ENCODE measurements at places on chromosomes 11 and 22. TPM values are rescaled to one million over a fixed set of nuclear protein-coding genes. Genes with fewer than 3 reads are reported as not detected.

DNA sequence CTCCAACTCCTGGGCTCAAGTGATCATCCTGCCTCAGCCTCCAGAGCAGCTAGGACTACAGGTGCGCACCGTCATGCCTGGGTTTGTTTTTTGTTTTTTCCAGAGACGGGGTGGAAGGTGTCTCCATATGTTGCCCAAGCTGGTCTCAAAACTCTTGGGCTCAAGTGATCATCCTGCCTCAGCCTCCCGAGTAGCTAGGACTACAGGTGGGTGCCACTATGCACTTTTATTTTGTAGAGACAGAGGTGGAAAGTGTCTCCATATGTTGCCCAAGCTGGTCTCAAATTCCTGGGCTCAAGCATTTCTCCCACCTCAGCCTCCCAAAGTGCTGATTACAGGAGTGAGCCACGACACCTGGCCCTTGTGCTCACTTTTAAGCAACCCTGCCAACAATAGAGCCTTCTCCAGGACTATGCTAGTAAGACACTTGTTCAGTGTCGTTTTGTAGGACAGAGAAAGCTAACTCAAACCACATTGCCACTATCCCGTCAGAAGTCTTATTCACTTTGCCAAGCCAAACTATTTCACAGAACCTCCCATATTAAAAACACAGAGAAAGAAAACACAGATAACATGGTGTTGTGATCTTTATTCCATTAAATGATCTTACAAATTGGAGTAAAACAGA lies 9.4 kb upstream of the PLAAT3 start:
- DNase-seq = no peak

- no peak for DNase-seq
Measured at GRCh38 chr22:20803696-20804324, 29.9 kb downstream of the SERPIND1 start.

DNA sequence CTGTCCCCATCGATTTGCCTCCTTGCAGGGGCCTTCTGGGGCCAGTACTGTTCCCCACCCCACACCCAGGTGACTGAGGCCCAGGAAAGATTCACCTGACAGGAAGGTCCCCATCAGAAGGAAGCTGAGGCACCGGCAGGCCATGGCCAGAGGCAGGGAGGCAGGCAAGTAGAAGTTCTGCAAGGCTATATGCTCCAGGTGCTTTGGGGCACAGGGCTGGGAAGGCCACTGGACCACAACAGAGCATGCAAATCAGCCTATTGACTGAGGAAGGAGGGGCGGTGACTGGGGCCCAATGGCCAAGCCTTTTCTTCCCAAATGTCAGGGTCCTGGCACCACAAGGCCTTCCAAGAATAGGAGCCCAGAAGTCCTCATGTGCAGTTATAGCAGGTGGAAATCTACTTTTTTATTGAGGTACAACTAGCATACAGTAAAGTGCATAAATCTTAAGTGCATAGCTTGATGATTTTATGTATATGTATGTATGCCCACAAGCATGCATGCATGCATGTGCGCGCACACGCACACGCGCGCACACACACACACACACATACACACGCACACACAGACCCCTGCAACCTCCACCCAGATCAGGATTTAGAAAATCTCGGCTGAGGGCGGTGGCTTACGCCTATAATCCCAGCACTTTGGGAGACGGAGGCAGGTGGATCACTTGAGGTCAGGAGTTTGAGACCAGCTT lies at the start of gene VPREB3:
TSS of gene VPREB3 (minus strand) at position 206 of the 700 bp plus-strand sequence. CDS start at position 144, 62 bp downstream.
- no peak for DNase-seq

DNA sequence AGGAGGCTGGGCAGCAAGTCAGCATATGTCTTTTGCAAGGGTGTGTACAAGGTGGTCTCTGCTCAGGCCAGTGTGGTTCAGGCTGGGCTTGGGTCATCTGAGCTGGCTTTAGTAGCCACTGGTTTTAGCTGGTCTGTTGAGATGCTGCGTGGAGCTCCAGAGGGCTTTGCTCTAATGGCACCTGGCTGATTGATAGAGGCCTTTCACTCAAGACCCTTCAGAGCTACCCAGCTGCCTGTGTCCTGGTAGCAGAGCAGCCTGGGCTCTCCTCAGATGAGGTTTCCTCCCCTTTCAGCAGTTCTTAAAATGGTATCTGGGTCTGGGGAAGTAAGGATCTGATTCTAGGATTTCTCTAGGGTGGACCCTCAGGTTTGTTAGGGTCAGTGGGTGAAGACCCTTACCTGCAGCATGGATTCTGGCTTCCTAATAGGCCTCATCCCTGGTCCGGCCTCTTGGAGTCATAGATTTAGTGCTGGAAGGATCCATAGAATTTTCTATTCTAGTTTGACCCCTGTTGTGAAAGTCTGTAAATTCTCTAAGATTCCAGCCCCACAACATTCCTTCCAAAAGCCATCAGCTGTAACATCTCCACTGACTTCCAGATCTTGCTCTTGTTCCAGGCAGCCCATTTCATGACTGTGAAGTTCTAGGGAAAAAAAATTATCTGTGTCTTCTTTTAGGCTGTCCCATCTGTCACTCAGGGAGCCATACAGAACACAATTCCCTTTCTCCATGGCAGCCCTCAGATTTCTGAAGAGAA lies 190.2 kb upstream of the ZBED5 start:
- DNase-seq = no peak

DNA sequence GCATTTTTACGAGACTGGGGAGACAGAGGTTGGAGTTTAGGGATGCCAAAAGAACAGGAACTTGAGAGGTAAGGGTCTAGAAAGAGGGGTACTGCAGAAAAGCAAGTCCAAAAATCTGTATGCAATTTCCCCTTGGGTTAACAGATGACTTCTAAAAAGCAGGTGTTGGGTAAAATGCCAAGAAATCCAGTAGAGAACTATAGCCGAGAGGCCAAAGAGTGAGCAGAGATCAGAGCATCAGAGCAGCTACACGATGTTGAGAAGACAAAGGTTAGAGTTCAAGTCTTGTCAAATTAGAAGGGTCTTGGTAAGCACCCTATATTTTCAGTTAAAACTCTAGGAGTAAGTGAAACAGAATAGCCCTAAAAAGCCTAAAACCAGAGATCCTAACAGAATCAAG lies 145.2 kb downstream of the FCHSD2 start:
- DNase-seq = no peak

GRCh38 chr22:25698978-25699377 lies 43.0 kb upstream of the MYO18B start:
- no peak for DNase-seq

- DNase-seq = no peak
Measured at GRCh38 chr11:77096591-77097019, 6.0 kb upstream of the OMP start.

GRCh38 chr11:42595876-42596275 lies 715.9 kb upstream of the API5 start:
- DNase-seq = no peak

DNA sequence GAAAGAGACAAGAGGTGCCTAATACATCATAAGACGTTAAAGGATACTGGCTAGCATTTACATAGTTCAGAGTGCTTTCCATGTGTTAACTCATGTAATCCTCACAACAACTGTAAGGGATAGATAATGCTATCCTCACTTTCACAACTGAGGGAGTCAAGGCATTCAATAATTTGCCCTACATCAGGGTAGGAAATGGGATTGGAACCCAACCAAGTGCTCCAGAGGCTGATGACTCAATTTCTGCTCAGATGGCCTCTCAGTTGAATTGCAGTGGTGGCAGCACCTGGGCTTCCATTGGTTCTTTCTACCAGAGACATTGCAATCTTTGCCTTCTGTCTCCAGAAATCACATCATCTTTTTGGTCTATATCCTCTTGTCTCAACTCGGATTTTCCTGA lies 232.9 kb downstream of the ETS1 start:
- no peak for DNase-seq

- no peak for DNase-seq
Measured at GRCh38 chr22:17117890-17118289, 3.3 kb downstream of the TMEM121B start.

DNA sequence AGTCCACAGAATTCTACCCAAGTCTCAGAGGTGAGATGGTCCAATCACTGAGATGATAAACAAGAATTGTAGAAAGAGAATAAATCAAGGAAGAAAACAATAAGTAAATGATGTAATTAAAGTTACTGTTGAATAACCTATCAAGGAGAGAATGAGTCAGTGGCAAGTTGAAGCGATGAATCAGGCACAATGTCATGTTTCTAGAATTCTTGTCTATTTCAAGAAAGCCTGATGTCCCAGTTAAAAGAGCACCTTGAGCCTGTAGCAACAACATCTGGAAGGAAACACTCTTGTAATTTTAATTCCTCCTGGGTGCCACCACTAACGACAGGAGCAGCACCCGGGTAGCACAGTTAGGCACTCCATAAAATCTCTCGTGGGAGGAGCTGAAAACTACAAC lies 67.9 kb upstream of the SLC35C1 start:
- no peak for DNase-seq

DNA sequence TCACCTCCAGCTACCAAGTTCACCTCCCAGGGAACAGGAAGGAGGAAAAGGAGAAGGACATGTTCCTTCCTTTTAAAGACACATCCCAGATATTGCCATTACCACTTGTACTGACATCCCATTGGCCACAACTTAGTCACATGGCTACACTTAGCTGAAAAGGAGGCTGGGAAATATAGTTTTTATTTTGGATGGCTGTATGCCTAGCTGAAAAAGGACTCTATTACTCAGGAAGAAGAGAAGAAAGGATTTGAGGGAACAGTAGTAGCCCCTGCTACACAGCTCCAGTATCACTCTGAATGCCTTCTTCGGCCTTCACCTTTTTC lies 2.1 kb upstream of the APOA5 start:
- no peak for DNase-seq

DNA sequence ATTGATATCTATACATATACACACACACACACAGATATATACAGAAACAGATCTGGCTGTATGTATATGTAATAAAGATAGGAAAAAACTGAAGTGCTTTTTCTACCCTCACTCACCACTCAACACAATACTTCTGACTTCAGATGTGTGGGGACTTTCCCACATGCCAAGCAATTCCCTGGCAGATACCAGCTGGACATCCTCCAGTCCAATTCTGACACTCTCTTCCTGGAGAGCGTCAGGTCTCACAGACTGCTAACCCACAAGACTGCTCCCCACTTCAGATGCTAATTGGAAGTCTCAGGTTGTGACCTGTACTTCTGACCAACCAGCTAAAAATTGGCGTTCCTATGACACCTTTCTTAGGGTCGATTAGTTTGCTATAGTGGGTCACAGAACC lies 140.6 kb downstream of the ATG16L2 start:
- DNase-seq = no peak

GRCh38 chr11:70230840-70231710 lies 28.0 kb downstream of the FADD start:
- no peak for DNase-seq

- DNase-seq = no peak
Measured at GRCh38 chr11:87722756-87723565, 452.3 kb downstream of the RAB38 start.

GRCh38 chr22:40001106-40001505 lies 6.4 kb downstream of the FAM83F start:
- no peak for DNase-seq

DNA sequence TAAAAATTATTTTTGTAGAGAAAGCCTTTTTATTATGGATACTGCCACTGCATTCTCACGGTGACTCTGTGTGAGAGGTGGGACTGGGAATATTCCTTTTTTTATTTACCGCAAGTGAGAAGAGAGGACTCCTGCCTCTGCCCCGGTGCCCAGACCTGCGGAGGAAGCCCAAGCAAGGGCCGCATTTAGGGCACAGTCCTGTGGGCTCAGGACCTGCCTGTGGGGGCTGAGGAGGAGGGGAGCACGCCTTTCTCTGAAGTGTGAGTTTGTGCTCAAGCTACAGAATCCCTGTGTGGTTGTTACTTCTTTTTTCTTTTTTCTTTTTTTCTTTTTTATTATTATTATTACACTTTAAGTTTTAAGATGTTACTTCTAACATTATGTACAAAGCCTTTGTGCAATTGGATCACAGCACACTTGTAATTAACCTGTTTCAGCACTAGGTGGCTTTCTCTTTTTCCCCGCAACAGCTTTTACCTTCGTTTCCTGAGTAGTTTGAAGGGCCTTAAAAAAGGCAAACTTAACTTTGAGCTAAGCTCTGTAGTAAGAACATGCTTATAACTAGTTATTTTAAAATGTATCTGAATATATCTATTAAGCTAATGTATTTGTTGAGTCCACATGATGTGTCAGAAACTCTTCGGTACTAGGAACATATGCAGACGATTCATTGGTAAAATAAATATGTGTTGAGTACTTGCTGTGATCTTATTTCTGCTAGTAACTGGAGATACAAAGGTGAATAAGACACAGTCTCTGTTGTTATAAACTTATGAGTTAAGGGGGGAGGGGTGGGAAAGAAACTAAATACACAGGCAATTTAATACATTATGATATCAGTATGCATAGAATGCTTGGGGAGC lies 18.3 kb downstream of the AMOTL1 start:
- DNase-seq = no peak

GRCh38 chr11:9089636-9090035 lies 1.8 kb downstream of the SCUBE2 start:
- DNase-seq = no peak

DNA sequence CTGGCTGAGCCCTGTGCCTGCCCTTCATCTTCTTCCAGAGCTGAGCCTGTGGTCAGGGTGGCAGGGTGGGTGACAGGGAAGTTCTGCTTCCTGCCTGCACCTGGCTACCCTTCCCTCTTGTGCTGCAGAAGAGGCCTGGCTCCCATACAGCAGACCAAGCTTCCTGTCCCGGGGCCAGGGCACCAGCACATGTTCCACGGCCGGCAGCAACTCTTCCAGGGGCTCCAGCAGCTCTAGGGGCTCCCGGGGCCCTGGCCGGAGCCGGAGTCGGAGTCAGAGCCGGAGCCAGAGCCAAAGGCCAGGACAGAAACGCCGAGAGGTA lies 15.0 kb downstream of the ROBO3 start:
- DNase-seq = no peak

- DNase-seq = no peak
Measured at GRCh38 chr11:103097279-103097678, 5.3 kb upstream of the DCUN1D5 start.

DNA sequence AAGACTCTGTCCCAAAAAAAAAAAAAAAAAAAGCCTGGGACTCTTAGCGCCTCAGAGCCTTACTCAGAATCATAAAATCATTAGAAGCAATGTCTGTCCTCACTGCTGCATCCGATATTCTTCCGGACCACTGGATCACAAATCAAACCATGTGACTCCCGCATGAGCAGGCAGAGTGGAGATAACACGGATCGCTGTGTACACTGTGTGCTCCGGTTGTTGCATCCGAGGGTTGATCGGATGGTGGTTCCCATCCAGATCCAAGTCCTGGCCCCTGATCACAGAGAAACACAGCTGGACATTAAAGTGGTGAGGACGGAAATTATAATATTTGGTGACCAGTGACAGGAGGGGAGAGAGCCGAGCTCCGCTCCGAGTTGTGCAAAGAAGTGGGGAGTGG lies 9.7 kb upstream of the TXNRD2 start:
- no peak for DNase-seq

- DNase-seq = no peak
Measured at GRCh38 chr22:32042924-32043323, at the start of gene SLC5A1. Gene SLC5A1, plus strand, starts transcription at chr22:32043261. Its CDS starts 21 bp downstream, at chr22:32043282.

SF3B2 gene
- total RNA-seq = 142 TPM

PAX6 gene
- total RNA-seq = not detected

C11orf16 gene
- total RNA-seq = not detected

NDUFS3 gene
- total RNA-seq = 29.9 TPM

INSC gene
- total RNA-seq = not detected

MUC5AC gene
- not detected for total RNA-seq

OR5B21 gene
- not detected for total RNA-seq

KCTD21 gene
- total RNA-seq = 9.1 TPM
